Stimulated activated effector memory CD8-positive, alpha-beta T cell treated with anti-CD3 and anti-CD28 coated beads, Interleukin-12 subunit alpha, Interleukin-12 subunit beta, amount 100 ng/mL, for 72 hours (primary cell): ENCODE measurements at places on chromosomes 2 and 18.
A peak's percentile ranks its signal among the peaks of the same experiment; 100 is the strongest.

GRCh38 chr2:158207354-158207753 lies 105.7 kb downstream of the UPP2 start:
- no peak for DNase-seq

- DNase-seq = no peak
Measured at GRCh38 chr2:205053827-205054410, 508.6 kb downstream of the PARD3B start.

- DNase-seq = no peak
Measured at GRCh38 chr2:62738981-62739936, 33.7 kb downstream of the EHBP1 start.

GRCh38 chr2:5826979-5827655 lies 134.9 kb downstream of the SOX11 start:
- no peak for DNase-seq

DNA sequence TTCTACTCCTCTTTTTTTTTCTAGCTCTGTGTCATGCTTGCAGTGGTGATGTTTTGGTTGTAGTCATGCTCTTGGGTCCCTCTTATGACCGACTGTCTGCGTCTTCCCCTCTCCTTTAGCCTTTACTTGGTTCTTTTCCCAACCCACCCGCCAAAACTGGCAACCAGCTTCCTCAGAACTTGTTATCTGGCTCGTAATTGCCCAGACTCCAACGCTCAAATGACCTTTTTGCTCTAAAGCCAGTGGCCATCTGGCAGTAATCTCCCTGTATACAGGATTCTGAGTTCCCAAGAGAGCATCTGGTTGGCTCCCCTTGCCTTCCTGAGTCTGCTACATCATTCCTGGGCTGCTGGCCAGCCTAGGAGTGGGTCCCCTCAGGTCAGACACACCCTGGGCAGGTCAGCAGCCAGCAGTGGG lies 147.2 kb downstream of the MGAT5 start:
- no peak for DNase-seq

- no peak for DNase-seq
Measured at GRCh38 chr2:144217853-144218633, 301.9 kb downstream of the ZEB2 start.

DNA sequence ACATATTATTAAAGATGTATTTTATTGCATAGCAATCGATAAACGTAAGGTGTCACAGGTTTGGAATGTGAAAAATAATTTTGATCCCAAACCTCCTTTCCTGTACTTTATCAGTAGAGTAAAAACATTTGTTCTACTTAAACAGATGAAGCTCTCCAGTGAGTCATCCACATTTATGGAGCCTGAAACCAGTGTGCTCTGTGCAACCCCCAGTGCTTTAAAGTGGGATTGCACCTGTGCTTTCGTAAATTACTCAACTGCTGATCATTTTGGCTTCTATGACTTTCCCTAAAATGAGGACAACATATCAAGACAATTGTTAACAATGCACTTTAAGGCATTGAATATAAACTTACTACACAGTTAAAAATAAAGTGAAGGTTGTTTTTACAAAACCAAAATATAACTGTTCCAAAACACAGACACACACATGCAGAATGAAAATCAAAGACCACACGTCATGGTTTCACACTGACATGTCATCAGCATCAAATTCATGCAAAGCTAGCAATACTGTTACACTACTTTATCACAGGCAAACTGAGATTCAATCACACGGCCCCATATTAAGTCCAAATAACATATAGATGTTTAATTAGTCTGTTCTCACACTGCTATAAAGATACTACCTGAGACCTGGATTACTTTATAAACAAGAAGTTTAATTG lies 9.7 kb downstream of the TMEM18 start:
- no peak for DNase-seq

DNA sequence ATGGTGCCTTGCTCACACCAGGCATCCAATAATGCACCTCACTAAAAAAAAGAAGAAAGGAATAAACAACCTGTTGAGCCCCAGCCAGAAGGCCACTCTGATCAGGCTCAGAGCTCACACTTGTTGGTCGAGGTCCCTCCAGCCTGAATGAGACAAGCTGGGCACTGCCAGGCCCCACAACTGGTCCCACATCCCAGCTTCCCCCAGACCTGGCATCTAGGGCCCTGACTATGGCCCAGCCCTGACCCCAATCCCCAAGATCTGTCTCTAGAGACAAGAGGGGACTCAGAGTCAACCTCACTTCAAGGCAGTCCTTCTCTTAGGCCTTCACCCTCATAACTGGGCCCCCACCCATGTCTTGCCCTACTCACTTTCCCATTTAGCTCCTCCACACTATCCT lies 22.4 kb downstream of the TEX51 start:
- no peak for DNase-seq

GRCh38 chr2:46751897-46752296 lies 163.7 kb downstream of the MCFD2 start:
- DNase-seq = no peak

DNA sequence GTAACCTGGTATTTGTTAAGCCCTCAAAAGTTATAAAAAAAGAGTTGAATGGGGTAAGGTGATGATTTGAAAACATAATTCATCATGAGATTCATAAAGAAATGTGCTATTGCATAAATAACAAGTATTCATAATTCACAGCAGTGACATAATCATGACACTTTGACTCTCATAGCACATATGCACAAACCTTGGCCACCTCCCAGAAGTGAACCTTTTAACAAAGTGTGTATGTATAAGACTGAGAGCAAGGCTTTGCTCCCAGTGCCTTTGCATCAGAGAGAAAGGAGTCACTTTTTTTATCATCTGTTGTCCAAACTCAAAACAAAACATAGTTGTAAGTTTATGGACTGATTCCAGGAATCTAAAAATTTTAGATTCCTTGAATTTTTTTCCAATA lies 15.0 kb upstream of the HTR2B start:
- no peak for DNase-seq

DNA sequence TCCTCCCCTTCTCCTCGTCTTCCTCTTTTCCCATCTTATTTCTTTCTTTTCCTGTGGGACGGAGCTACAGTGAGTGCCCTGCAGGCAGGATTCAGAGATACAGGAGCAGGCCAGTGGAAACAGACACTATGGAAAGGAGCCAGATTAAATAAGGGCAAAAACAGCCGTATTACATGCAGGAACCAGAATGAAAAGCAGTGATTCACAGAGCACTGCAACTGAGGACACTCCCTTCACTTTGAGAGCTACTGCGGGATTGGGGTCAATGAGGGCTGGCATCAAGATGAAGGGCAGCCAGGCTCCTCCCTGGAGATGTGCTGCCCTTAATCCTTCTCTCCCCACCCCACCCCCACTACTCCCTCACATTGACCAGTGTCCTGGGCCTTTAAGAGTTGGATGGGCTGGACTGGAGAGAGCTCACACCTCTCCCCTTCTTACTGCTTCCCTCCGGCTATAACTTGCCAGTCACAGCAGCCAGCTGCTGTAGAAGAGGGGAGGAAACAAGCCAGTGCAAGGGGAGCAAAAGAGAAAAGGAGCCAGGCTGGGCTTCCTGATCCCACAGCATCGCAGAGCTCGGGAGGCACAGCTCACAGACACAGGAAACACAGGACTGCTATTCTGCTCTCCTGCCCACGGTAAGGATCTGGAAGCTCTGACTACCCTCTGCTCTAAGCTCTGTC lies at the start of gene PLCD4:
TSS of gene PLCD4 (plus strand) at position 464 of the 680 bp plus-strand sequence. CDS start 7,841 bp downstream, outside the sequence.
- DNase-seq = no peak

GRCh38 chr2:126889071-126889470 lies 9.6 kb upstream of the TEX51 start:
- DNase-seq = no peak

DNA sequence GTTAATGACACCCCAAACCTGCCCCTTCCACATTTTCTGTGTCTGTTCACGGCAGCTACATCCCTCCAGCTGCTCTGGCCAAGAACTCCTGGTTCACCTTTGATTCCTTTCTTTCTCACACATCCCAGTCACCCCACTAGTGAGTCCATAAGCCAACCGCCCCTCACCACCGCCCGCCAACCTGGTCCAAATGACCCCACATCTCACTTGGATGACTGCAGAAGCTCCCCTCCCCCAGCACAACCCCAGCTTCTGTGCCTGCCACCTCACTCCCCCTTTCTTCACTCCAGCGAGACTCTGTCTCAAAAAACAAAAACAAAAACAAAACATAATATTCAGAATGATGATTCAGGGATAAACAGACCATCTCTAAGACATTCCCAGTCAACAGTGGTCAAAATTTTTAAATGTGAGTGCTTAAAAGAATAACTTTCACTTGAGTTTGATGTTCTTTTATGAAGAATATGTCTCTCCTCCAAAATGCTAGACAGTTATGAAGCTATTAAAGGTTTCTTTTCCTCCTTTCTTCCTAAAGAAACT lies 3.2 kb downstream of the CYS1 start:
- DNase-seq = no peak

DNA sequence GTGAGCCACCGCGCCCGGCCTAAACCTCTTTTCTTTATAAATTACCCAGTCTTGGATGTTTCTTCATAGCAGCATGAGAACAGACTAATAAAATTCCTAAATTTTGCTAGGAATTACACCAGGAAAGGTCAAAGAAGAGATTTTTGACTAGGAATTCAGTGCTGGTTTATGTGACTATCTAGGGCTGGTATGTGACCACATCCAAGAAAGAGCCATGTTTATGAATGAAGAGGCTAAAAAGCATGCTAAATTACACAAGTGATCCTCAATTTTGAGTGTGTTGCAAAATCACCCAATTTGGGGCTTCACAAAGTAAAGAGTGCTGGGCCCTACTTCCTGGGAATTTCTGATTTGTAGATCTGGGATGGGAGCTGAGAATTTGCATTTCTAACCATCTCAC lies 123.6 kb downstream of the CSRNP3 start:
- no peak for DNase-seq

DNA sequence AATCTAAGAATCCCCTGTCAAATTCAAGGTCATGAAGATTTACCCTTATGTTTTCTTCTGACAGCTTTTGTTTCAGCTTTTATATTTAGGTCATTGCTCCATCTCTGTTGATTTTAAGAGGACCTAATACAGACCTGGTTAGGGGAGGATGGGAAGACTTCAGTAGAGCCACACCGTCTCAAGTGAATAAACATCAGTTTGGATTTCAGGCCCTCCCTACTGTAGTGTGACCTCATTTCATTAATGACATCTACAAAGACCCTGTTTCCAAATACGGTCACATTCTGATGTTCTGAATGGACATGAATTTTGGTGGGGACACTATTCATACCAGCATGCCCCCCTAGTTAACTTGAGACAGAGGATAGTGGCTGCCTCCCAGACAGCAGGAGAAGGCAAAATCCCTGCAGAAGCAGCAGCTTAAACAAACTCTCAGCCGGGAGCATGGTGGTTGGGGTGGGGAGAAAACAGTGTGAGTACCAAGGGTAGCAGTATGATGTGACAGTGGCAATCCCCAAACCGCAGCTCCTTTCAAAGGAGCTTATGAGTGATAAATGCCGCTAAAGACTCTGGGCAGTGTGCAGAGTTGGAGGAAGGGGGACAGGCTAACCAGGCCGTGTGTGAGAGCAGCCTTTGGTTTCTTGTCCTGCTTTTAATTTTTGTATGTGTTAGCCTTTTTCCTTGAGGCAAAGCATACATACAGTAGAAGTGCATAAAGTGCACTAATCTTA lies 65.9 kb upstream of the TNP1 start:
- DNase-seq = no peak

- no peak for DNase-seq
Measured at GRCh38 chr18:58042826-58043490, 1.1 kb upstream of the NEDD4L start.

DNA sequence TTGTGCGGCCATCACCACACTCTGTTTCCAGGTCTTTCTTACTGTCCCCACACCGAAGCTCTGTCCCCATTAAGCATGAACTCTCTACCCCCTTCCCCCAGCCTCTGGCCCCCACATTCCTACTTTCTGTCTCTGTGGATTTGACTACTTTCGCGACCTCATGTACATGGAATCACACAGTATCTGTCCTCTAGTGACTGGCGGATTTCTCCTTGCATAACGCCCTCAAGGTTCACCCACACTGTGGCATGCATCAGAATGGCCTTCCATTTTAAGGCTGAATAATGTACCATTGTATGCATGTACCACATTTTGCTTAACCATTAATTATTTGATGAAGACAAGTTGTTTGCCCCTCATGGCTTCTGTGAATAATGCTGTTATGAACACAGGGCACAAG lies 467.6 kb upstream of the HS6ST1 start:
- DNase-seq = peak; percentile 7

DNA sequence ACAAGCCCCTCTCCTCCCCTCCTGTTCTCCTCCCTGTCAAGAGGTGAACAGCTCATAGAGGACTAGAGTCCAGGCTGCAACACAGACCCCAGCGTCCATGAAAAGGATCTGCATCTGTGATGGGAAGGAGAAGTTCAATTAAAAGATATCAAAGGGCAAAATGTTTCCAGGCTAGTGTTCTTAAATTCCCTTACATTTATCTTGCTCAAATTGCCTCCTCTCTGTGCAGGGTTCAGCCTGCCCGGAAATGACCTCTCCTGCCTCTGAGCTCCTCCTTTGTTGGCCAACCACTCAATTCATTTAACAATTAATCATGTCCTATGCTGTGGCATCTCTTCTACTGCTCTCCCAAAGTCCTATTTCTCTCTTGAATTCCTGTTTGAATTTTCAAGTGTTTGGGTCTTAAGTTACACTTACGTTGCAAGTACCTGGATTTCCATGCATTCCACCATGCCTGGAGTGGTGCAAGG lies 105.3 kb downstream of the TSN start:
- DNase-seq = no peak

GRCh38 chr2:130920415-130921163 lies 83.9 kb downstream of the ARHGEF4 start:
- peak; percentile 70 for DNase-seq

- no peak for DNase-seq
Measured at GRCh38 chr2:133607679-133608078, 39.4 kb upstream of the NCKAP5 start.

DNA sequence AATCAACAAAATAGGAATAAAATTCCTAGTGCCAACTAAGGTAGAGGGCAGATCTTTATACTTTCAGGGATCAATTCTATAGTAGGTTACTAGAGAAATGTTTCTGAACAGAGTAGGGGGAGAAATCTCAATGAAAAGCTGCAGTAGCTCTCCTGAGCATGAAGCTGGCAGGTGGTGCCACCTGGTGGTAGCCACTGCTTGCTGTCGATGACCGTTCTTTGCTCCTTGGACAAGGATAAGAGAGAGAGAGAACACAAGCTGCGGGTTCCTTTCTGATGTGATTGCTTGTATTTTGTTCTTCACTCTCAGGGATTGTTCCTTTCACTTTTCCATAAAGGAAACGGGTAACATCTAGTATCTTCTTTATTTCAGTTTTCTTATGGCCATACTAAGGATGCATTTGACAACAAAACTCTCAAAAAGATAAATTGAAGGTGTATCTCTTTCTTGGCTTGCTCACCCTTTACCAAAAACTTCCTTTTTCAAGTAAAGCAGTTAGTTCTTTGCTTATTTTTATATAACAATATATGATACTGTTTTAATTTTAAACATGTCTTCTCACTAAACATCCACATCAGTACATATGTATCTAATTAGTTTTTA lies 18.6 kb upstream of the MRPL19 start:
- DNase-seq = peak; percentile 66
